Smooth muscle cell of the brain vasculature (primary cell): ENCODE measurements at places on chromosomes 2 and 18.

DNA sequence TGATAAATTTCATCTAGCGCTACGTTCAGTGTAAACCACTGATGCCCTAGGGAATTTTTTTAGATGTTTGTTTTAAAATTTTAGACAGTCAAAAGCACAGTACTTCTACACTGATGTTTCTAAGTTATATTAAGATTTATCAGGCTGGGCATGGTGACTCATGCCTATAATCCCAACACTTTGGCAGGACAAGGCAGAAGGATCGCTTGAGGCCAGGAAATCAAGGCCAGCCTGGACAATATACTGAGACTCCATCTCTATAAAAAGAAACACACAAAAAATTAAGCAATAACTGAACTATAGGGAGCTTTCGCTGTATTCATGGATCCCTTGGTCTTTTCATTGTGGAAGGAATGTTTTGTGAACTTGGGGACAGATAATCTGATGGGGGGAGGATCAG, 50.6 kb upstream of the MAPRE2 start:
- no peak for DNase-seq

DNA sequence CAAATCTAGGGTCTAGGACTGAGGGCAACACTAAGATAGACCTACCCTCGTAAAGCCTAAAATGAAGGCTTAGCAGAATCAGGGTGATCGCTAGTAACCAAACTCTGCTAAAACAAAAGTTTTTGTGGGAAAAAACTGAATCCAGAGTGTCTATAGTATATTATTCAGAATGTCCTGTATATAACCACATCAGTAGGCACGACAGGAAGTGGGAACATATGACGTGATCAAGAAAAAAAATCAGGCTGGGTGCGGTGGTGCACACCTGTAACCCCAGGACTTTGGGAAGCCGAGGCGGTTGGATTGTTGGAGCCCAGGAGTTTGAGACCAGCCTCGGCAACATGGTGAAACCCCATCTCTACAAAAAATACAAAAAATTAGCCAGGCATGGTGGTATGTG, 106.1 kb downstream of the UGGT1 start:
- DNase-seq: no peak

- no peak for DNase-seq
These were observed 101.2 kb upstream of the ALK start for GRCh38 chr2:30022444-30023071.

DNA sequence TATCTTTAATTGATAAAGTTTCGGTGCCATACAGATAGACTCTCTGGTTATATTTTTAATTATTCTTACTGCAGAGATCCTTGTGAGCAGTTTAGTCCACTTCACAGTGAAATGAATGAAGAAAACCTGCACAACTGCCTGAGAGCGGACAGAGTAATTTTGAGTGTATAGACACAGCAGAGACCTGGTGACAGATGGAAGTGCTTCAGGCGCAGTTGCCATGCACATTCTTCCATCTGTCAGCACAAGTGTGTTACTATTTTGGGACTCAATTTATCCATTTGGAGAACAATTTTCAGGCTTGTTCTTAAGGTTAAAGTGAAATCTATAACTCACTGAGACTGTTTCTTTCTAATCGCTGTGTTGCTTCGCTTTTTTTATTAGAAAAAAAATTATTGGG, 147.8 kb upstream of the SPHKAP start:
- no peak for DNase-seq

GRCh38 chr2:42974721-42975717, 182.6 kb upstream of the HAAO start:
- DNase-seq: no peak

DNA sequence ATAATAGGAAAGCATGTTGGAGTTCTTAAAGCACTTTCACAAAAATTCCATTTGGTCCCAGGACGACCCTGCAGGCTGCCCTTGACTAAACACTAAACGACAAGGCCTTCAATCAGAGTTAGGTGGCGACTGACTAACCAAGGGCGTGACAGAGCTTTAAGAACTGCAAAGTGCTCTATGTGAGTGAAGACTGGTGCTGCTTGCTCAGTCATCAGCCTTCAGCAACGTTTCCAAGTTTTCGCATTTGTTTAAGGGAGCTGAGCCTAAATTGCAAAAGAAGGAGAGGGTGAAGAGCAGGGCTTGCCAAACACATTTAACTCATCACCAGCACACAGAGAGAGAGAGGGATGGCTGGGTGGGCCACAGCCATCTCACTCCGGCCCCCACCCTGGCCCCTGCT, 204.7 kb upstream of the PID1 start:
- no peak for DNase-seq

- no peak for DNase-seq
These were observed 115.6 kb upstream of the CYP1B1 start for GRCh38 chr2:38191516-38191915.

GRCh38 chr2:127479219-127479825, 47.0 kb downstream of the IWS1 start:
- peak; percentile 37 for DNase-seq

GRCh38 chr2:233321166-233321565, 13.6 kb downstream of the SAG start:
- DNase-seq: no peak

DNA sequence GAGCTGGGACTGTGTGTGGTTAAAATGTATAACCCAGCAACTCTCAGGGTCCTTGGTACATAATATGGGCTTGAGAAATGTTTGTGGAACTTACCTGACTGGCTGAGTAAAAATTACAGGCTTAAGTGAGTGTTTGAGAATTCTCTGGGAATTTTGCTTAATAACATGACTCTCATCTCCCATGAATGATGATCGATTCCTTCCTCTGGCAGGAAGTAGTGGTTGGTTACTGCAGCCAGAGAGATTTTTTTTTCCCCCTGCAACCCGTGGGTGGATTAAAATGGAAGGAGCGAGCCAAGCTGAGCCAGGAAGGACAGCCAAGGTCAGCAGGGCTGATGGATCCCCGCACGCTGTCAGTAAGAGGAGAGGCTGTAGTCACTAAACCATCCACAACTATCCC, 40.6 kb upstream of the RFX8 start:
- no peak for DNase-seq

DNA sequence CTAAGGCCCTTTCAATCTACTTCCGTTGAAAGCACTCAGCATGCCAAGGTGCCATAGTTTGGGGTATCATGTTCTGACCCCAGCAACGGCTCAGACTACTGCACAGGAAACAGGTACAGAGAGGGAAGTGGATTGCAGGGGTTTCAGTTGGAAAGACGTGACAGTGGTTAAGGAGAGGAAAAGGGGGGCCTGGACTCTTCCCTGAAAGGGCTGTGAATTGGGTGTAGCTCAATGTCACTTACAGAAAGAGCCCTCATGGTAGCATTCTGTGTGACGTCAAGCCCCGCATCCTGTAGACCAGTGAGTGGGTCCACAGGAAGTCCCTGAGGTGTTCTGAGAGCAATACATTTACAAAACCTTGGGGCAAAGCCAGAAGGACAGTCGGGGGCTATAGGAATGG, 121.5 kb upstream of the GYPC start:
- no peak for DNase-seq

GRCh38 chr2:7878786-7879482, 802.9 kb upstream of the ID2 start:
- no peak for DNase-seq

GRCh38 chr2:228901531-228901930, 369.6 kb downstream of the PID1 start:
- DNase-seq: no peak

DNA sequence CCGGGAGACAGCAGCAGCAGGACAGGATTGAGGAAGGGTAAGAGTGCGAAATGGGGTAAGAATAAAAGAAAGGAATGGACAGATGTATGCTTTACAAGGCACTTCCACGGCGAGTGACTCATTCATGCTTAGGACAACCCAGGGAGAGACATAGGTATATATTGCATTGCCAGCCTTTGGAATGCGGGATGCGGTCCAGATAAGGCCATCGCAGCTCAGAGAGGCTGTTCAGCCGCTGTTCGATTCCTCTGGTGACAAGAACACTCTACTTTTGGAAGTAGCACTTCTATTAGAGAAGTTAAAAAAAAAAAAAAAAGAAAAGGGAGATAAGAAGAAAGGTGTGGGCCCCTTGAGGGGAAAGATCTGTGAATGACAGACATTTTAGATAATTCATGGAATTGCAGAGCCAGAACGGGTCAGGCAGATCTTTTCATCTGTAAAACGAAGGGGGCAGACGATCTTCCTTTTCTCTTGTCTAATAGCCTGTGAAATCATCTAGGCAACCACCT, 819 bp upstream of the NCOA1 start:
- DNase-seq: no peak

GRCh38 chr2:113716291-113716690, 40.2 kb downstream of the SLC35F5 start:
- DNase-seq: no peak

- DNase-seq: no peak
These were observed 28.9 kb upstream of the NT5DC4 start for GRCh38 chr2:112691881-112692281.

DNA sequence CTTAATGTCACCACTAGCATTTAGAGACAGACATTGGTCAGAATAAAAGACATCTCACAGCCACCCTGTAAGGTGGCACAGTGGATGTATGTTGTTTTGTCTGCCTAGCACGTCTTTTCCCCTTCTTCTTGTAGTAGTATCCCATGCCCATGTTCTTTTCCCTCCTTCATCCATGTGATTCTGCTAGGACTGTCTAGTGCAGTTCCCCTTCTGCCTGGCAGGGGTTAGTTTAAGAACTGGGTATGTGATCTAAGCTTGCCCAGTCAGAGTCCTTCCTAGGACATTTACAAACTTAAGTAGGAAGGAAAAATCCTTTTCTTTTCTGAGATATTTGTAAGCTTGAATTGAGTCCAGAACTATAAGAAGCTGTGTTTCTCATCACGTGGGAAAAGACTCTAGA, 172.3 kb downstream of the BABAM2 start:
- DNase-seq: no peak

GRCh38 chr2:165239230-165239629, at the start of gene SCN2A:
SCN2A (plus strand) TSS chr2:165239414; CDS start chr2:165295824, 56,410 bp downstream.
- DNase-seq: peak; percentile 13

GRCh38 chr2:182368996-182369395, 57.8 kb downstream of the PDE1A start:
- no peak for DNase-seq

GRCh38 chr2:107633580-107634147, 193.0 kb upstream of the RGPD4 start:
- no peak for DNase-seq

GRCh38 chr18:51813740-51814139, 526.3 kb upstream of the DCC start:
- no peak for DNase-seq

DNA sequence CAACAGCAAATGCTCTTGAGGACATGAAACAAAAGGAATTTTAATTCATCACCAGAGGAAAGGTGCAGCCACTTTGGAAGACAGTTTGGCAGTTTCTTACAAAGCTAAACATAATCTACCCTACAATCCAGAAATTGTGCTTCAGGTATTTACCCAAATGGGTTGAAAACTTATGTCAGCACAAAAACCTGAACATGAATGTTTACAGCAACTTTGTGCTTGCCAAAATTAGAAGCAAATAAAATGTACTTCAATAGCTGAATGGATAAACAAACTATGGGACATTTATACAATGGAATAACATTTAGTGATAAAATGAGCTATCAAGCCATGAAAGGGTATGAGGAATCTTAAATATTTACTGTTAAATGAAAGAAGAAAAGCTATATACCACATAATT, 6.9 kb upstream of the MAP2 start:
- no peak for DNase-seq

GRCh38 chr18:51009072-51009471, 20.9 kb upstream of the SMAD4 start:
- DNase-seq: no peak

- DNase-seq: no peak
These were observed 15.7 kb upstream of the PIK3C3 start for GRCh38 chr18:41939326-41939725.
